IPS-NIHi11 (cell line): ENCODE measurements at places on chromosomes 16 and 17.
A peak's percentile ranks its signal among the peaks of the same experiment; 100 is the strongest.

DNA sequence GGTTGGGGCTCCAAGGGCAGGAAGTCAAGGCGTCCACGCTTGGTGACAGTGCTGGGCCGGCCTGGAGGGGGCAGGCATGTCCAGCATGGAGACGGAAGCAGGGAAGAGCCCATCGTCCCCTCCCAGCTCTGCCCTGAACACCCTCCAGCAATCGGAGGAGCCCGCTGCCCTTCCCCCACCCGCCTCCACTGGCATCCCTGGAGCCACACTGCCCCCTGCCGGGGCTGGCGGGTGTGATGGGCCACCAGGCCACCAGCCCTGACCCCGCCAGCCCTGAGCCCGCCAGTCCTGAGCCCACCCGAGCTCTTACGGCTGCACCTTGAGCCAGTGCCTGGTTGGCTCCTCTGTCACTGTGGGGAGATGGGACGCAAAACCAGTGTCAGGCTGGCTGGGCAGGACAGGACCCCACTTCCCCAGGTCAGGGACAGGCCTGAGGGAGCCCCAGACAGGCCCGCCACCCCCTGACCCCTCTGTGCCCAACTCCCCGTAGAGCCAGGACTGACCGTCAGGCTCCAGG is 4.1 kb upstream of the CDH15 start:
- DNase-seq, result peak; percentile 92

DNA sequence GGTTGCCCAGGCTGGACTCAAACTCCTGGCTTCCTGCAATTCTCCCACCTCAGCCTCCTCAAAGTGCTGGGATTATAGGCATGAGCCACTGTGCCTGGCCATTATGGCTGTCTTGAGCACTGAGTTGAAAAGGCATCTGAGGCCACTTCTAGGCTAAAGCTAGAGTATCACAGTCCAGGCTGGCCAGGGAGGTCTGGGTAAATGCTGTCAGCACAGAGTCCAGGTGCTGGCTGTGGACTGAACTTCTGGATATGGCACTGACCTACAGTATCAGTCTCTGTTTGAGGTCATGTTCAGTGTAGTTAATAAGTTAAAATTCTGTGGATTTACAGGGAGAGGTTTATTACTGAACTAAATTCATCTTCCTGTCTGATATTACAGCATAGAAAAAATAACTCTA is 222.5 kb upstream of the TOM1L1 start:
- DNase-seq, result no peak

- peak; percentile 25 for DNase-seq
Measured at GRCh38 chr17:57210972-57211411, 45.3 kb upstream of the MSI2 start.

- no peak for DNase-seq
Measured at GRCh38 chr17:46163929-46164594, 29.2 kb downstream of the KANSL1 start.

DNA sequence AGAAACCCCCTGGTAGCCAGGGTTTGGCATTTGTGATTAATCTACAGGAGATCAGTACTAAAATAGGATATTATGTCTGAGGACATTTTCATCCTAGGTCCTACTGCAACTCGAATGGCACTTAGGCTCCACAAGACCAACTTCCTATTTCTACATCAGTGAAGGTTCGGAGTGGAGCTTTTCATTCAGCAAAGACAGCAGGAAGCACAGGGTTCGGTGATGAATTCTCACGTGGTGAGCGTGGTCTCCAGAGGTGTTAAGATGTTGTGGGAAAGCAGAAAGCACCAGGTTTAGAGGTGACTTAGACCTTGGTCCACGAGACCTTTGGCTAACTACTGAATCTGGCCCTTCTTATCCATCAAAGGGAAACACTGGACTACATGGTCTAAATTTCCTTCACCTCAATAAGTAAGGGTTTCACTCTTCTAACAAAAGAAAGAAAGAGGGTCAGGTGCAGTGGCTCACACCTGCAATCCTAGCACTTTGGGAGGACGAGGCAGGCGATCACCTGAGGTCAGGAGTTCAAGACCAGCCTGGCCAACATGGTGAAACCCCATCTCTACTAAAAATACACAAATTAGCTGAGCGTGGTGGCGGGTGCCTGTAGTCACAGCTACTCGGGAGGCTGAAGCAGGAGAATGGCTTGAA is 13.9 kb upstream of the HELZ start:
- no peak for DNase-seq

DNA sequence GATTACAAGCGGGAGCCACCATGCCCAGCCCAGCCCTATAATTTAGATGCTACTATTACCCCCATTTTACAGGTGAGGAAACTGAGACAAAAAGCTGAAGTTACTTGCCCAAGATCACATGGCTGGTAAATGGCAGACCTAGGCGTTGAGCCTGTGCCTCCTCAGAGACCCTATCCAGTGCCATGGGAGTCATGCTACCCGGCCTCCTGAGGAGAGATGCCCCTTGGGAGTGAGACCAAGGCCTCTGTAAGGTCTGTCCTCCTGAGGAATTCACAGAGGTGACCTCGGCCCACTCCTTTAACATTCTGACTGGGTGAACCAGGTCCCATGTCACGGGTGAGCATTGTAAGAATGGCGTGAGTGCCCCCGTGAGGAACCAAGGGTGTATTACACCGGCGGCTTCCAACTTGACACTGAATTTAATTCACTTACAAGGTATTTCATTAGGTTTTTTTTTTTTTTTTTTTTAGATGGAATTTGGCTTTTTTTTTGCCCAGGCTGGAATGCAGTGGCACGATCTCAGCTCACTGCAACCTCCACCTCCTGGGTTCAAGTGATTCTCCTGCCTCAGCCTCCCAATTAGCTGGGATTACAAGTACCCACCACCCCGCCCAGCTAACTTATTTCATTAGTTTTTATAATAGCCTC is 95.7 kb downstream of the ABCC6 start:
- peak; percentile 89 for DNase-seq

DNA sequence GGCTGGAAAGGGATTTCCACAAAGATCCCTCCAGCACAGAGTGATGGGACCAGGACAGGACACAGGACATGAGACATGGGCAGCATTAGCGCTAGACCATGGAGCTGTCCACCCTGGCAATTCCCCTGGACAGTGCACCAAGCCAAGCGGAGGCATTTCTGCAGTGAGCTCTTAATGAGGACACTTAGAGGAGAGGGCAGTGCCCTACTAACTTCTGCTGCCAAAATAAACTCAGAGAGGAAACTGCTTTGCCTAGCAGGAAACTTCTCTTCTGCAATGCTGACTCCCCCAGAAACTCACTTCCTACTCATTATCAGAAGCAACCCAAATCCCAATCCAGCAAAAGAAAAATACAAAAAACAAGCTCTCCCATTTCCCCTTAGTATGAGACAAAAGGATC is 119.2 kb downstream of the HS3ST2 start:
- no peak for DNase-seq

GRCh38 chr16:68472581-68472980 is 24.3 kb upstream of the SMPD3 start:
- DNase-seq, result no peak

DNA sequence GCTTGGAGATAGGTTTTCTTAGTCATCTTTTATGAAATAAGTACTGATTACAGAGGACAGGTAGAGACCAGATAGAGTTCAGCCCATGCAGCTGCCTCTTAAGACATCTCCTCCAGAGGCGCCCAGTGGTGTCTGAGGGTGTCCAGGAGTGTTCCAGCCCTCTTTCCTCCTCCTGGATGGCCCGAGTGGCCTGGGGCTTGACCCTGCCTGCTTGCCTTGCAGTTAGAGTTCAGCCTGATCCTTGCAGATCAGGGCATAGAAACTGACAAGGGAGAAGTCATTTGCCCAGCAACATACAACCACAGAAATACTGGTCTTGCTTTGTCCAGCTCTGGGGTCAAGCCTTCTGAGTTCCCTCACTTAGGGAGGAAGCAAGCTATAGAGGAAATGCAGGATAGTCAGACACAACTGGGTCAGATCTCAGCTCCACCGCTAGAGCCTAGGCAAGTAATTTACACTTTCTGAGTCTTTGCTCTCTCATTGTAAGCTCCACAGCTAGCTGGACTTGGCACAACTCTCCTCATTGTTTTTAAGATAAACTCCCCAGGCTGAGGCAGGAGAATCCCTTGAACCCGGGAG is 3.6 kb upstream of the CCL1 start:
- DNase-seq, result no peak

DNA sequence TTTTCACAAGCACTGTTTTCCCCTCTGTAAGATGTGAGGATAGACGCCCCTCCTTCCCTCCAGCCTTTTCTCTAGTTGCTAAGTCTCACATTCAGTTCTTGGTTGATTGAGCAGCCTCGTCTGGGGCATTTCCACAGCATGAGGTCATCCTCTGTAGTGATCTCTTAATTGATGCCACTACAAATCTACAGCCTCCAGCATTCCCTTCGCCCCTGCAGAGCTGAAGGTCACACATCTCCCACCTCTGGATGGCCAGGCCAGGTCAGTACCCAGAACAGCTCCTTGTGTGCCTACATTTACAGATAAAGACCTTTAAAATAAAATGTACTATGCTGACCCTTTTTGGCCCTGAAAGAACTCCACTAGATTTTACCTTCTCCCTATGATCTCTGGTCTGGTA is 32.5 kb upstream of the CDH11 start:
- DNase-seq, result peak; percentile 50

DNA sequence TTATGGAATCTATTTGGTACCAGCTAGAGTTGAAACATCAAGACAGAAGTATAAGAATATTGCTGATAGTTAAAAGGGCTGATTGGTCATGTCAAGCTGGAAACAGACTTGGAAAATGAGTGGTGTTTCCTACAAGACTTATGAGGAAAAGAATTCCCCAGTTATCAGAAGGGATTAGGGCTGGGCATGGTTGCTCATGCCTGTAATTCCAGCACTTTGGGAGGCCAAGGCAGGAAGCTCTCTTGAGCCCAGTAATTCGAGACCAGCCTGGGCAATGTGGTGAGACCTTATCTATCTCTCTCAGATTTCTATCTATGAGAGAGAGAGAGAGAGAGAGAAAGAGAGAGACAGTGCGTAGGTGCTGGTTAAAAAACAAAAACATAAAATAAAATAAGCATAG is 139.5 kb upstream of the PMFBP1 start:
- no peak for DNase-seq

- no peak for DNase-seq
Measured at GRCh38 chr16:84780544-84781376, 39.0 kb upstream of the CRISPLD2 start.

GRCh38 chr16:14472357-14472756 is 157.7 kb downstream of the PARN start:
- no peak for DNase-seq

- DNase-seq, result peak; percentile 76
Measured at GRCh38 chr17:74190154-74190553, 13.3 kb upstream of the RPL38 start.

GRCh38 chr16:73034374-73034773 is 13.6 kb downstream of the ZFHX3 start:
- no peak for DNase-seq

DNA sequence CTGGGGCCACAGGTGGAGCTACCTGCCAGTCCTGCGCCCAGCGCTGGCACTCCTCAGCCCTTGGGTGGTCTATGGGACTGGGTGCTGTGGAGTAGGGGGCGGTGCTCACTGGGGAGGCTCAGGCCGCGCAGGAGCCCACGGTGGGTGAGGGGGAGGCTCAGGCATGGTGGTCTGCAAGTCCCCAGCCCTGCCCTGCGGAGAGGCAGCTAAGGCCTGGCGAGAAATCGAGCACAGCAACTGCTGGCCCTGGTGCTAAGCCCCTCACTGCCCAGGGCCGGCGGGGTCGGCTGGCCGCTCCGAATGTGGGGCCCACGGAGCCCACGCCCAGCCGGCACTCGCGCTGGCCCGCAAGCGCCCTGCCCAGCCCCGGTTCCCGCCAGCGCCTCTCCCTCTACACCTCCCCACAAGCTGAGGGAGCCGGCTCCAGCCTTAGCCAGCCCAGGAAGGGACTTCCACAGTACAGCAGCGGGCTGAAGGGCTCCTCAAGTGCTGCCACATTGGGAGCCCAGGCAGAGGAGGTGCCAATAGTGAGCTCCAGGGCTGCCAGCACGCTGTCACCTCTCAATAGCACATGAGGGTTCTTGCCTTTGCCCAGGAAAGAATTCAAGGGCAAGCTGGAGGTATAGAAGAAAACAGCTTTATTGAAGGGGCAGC is 11.0 kb upstream of the EEF2KMT start:
- DNase-seq, result no peak

GRCh38 chr17:79842656-79843473 is 3.6 kb upstream of the CBX4 start:
- DNase-seq, result no peak

GRCh38 chr17:82228842-82229697 is at the start of gene SLC16A3:
Gene SLC16A3, plus strand, starts transcription at chr17:82229042. Its CDS starts 6,967 bp downstream, at chr17:82236009.
- DNase-seq, result peak; percentile 91

GRCh38 chr16:10834130-10834529 is 15.5 kb upstream of the TVP23A start:
- no peak for DNase-seq

- no peak for DNase-seq
Measured at GRCh38 chr17:47915776-47916398, 19.9 kb downstream of the SP2 start.

- DNase-seq, result peak; percentile 84
Measured at GRCh38 chr17:39231591-39232551, 6.1 kb upstream of the STAC2 start.

DNA sequence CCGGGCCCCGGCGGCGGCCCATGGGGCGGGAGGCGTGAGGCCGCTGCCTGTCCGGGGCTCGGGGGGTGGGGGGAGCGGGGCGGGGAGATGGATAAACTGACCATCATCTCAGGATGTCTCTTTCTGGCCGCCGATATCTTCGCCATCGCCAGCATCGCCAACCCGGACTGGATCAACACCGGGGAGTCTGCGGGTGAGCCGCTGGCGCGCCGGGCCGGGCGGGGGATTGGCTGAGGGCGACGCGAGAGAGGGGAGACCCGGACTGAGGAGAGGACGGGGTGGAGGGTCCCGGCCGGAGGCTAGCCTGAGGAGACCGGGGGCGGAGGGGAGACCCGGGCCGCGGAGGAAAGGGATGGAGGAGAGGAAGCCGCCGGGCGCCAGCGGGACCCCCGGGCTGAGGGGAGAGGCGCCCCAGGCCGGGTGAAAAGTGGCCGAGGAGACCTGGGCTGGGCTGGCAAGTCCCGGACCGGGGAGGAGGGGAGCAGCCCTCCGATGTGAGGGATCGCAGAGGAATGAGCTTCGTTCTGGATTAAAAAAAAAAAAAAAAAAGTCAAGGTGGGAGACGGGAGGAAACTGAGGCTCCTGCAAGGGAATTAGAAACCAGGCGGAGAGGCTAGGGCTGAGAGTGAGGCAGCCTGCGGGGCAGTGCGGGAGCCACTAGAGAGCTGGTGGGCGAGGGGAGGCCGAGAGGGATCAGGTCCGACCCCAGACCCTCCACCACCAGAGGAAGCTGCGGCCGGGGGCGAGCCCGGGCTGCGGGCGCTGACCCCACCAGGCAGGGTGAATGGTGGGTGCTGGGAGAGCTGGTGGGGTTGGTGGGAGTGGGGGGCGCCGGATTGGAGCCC is 526 bp downstream of the MOSMO start:
- peak; percentile 65 for DNase-seq

DNA sequence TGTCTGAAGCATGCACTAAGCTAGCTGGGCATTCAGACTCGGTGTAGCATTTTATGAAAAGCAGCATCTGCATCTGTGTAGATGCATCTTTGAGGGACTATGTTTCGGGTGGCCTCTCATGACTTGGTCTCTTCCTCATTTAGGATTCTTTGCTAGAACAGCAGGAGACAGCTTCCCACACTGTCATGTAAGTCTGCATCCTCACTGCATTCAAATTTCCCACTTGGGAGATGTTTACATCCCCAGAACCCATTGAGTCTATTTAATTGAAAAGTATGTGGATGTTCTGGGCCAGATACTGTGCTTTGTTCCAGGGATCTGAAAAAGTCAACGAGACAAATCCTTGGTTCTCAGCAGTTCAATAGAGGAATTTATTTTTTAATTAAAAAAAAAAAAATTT is 198.6 kb upstream of the EEF2KMT start:
- DNase-seq, result no peak
